ENCODE measurements at places on chromosomes 12 and 14.

DNA sequence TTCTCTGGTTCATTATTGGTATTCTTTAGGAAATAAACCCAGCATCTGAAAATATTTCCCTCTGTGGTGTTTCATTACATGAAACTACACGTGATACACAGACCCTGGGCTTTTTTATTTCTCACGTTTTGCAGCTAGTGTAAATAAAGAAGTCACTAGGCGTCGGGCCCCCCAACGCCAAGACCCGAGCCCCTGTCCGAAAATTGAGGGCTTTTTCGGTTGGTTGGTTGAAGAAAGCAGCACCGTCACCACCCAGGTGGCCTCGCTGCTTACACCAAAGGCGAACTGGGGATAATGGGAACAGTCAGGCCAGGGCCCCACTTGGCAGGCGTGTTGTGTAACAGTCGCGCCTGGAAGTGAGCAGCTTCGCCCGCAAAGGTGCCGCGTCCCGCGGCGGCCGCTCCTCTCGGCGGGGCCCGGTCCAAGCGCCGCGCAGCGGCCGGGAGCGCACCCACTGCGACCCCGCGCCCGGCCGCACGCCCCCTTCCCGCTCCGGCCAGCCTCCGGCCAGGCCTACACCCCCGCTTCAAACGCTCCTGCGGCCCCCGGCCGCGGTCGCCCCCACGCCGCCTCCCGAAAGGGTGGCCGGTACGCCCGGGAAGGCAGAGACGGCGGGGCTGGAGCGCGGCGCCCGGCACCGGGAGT lies 1.2 kb downstream of the DUSP16 start:
- DNase-seq, result peak; percentile 45

DNA sequence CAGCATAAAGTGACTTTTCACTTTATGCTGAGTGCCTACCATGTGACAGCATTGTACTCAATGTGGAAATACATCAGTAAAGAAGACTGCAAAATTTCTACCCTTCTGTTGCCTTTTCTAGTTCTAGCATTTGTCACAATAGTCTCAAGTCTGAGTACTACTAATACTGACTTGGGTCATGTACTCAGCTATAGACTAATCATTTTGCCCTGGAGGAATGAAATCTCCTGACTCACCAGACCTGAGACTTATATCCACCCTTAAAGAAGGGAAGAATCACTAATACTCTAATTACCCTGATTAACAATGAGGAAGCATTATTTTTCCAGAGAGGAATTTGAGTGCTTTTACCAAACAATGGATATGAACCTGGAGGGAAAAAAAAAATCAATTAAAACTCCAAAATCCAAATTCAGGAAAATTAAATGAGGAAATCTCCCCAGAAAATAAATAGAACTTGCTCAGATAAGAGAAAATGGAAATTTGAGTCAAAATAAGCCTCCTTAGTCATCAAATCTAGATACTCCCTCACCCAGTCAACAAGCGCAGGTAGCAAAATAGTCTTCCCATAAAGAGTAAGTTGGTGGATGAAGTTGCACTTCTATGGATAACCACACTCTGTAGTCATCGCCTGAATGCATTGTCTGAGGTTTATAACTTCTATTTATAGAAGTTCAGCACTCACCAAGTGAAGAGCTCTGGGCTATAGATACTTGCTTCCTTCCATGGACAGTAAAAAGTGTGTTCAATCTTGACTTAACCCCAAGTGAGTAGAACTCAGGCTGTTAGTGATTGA lies 386.6 kb downstream of the SYT1 start:
- DNase-seq, result no peak

GRCh38 chr12:52156757-52157565 lies 34.9 kb downstream of the KRT80 start:
- peak; percentile 61 for DNase-seq

GRCh38 chr14:94047581-94047980 lies 21.4 kb downstream of the OTUB2 start:
- no peak for DNase-seq

DNA sequence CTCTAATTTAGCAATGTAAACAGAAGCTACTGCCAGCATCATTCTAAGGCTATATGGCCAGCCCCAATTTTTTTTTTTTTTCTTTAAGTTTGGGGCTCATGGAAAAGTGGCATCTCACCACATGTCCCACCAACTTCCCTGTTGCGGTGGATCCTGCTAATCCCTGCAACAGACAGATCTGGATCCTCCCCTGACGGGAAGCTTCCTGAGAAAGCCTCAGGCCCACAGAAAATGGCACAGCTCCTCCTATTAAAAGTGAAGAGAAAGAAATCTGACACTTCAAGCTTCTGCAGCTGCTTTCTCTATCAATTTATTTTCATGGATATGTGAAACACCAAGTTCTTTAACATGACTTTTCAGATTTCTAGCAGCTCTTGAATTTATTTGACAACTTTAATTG lies 433.8 kb upstream of the DCN start:
- DNase-seq, result no peak

DNA sequence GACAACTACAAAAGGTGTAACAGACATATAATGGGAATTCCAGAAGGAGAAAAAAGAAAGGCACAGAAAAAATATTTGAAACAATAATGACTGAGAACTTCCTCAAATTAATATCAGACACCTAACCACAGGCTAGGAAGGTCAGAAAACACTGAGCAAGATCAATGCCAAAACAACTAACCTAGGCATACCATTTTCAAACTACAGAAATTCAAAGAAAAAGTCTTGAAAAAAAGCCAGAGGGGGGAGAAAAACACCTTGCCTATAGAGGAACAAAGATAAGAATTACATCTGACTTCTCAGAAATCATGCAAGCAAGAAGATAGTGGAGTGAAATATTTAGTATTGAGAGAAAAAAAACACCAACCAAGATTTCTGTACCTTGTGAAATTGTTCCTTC lies 77.8 kb downstream of the RIN3 start:
- no peak for DNase-seq

GRCh38 chr14:90658541-90658967 lies 157.7 kb downstream of the TTC7B start:
- DNase-seq, result no peak

DNA sequence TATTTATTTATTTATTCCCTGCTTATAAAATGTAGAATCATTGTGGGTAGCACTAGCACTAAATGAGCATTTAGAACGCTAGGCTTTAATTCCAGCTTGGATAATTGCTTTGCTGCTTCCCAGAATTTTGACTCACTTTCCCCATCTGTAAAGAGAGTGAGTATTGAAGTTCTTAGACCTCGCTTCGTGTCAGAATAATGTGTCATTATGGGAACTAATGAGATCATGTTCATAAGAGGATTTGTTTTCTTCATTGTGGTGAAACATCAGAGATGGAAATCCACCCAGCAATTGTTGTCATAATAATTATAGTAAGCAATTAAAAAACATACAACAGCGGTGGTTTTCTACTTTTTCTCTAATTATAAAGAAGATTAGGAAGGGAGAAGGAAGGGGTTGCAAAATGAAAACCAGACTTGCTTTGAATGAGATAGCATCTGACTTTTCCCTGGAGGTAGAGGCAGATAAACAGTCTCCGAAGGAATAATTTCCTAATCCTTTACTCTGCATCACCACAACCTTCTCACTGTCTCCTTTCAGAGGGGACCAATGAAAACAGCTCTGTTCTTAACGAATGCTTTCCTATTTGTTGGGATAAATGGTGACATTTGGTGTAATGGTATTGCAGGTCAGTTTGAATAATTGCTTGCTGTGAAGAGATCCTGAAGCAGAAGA lies 86.8 kb upstream of the ARHGAP5 start:
- no peak for DNase-seq
